ENCODE measurements at places on chromosomes 5 and 9.

DNA sequence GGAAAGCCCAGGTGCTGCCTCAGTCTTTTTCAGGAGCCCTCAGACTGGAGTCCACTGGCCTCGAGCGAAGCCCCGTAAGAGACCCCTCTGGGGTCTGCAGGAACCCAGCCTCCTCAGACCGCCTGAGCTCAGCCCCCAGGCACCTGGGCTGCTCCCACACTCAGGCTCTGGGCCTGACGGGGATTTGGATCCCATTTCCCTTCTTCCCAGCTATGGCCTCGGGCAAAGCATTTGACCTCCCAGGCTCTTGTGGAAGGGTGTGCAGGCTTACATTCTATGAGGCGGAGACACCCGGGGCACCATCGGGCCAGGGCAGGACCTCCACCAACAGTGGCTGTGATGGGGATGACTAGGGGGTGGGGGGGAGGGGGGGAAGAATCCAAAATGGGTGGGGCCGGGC lies 4.5 kb downstream of the AGPAT2 start:
- no peak for DNase-seq

GRCh38 chr5:73266925-73267765 lies 94.2 kb downstream of the TMEM174 start:
- DNase-seq, result no peak

- DNase-seq, result no peak
Observed at GRCh38 chr5:76608833-76609232, 14.4 kb downstream of the F2RL2 start.

DNA sequence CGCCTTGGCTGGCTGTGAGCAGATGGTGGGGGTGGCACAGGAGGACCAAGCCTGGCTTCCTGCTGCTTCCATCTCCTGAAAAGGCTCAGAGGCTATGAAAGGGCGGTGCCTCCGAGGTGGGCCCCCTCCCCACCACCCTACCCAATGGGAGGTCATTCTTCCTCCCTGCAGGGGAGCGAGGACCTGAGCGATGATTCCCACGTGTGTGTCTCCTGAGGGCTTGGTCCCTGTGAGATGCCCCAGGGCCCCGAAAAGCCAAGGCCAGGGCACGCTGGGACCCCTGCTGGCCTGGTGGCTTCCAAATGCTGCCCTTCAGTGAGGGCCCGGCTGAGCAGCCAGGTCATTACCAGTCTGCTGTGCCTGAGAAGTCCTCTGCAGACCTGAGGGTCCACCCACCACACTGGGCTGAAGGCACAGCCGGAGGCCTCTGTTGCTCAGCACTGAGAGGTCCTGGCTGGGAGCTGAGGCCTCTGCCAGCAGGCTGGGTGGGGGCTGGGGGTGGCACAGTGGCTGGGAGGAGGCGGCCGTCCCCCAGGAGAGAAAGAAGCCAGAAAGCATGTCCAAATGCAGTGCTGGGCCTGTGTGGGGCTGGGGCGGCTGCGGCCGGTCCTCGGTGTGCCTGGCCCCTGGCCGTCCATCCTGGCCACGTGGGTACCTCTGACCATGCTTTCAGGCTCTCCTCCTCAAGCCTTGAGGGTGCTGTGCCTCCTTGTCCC lies 14.0 kb upstream of the SLC6A19 start:
- no peak for DNase-seq

DNA sequence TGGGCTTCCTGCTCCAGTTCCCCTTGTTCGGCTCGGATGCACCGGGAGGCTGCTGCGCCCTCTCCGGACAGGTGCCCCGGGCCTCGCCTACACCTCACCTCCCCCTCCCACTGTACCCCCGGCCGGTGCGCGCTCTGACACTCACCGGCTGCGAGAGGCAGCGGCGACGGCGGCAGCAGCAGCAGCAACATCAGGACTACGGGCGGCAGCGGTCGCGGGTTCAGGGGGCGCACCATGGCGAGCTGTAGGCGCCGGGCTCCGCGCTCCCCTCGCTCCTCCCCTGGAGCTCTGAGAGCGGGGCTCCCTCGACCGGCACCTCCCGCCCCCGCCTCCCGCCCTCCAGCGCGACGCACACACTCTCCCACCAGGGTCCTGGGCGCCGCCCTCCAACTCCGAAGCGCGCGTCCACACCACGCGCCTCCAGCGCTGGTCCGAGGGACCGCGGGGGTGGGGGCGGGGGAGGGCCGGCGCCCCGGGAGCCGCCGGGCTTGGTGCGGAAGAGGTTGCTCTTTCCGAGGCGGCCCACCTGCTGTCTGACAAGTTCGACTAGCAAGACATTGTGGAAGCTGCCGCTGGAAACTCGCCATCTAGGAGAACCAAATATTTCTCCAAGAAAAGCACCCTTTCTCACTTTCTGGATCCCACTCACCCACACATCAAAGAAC lies at the start of gene GFRA3:
GFRA3 (minus strand) TSS at position 433 of the 665 bp plus-strand sequence; CDS start at position 236, 197 bp downstream.
- no peak for DNase-seq

DNA sequence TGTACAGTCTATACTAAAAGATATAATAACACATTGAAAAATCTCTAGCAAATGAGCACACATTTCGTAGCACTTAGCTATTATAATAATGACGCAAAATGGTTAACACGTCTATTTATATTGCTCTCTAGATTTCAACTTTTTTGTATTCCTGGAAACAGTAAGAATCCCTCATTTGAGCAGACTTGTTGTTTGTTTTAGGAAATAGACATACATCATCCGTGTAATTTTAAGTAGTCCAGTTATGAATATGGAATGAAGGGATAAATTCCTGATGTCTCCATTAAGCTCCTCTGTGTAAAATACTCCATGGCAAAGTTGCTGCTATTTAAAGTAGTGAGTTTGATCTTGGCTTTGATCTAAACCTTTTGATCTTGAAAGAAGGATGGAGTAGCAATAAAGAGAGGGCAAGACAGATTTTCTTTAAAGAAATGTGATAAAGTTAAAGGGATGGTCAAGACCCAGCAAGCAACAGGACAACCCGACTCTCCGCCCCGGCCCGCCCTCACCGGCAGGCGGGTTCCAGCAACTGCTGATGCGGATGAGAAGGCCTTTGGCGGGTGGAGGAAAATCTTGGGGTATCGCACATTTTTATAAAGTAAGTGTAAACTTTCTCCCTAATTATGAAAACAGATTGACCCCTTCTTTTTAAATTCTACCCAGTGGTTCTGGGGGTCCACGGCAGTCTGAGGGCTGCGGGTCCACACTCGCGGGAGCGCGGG lies 277.4 kb downstream of the AOPEP start:
- DNase-seq, result peak; percentile 65

- no peak for DNase-seq
Observed at GRCh38 chr5:93916872-93917271, 175.5 kb upstream of the POU5F2 start.
